ENCODE measurements at places on chromosomes 11 and 22.

- DNase-seq: peak; percentile 65
Observed at GRCh38 chr22:19974268-19974861, 32.7 kb upstream of the TXNRD2 start.

DNA sequence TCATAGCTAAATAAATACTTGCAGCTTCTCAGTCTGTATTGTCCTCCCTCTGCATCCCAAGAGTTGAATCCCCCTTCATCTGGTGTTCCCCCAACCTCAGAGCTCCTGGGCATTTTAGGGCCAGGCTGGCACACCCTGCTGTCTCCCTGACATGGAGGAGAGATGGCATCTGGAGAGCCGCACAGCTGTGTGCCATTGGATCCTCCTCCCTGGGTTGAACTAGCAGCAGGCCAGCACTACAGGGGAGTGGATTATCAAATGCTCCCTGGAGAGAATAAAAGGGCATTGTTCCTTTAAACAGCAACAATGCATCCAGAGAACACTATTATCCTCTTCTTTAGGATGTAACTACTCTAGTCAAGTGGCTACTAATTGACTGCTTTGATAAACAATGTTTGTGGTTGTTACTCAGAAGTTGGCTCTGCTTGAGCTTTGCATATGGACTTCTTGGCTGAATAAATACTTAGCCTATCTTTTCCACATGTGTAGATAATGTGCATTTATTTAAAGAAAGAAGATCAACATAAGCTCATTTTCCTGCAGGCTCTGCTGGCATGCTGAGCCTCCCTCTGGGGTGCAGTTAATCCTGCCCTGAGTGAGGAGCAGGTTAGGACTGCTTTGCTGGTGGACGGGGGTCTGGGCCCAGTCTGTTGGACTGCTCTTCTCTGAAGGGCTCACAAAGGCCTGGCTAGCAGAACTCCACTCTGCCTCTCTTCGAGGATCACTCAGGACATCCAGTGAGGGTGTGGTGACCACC lies 897.2 kb downstream of the TBC1D22A start:
- DNase-seq: no peak

DNA sequence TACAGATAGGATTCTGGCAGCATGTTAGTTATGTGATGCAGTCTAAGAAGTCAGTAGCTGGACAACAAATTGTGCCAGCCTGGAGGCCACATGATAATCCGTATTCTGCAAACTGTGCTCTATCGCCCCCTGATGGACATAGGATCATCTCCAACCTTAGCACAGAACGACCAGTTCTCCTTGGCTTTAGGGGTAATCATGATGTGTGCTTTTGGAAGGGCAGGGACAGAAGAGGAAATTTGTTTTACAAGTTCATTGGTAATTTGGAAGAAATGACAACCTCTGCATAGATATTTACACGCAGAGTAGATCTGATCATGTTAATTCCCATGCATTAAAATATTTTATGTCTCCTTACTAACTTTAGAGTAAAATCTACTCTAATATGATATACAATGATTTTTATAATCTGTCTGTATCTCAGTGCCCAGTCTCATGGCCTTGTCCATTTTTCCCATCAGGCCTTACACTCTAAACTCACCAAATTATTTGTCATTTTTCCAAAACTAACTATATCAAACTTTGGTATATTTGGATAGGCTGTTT lies 12.1 kb downstream of the OR10D3 start:
- DNase-seq: peak; percentile 81

DNA sequence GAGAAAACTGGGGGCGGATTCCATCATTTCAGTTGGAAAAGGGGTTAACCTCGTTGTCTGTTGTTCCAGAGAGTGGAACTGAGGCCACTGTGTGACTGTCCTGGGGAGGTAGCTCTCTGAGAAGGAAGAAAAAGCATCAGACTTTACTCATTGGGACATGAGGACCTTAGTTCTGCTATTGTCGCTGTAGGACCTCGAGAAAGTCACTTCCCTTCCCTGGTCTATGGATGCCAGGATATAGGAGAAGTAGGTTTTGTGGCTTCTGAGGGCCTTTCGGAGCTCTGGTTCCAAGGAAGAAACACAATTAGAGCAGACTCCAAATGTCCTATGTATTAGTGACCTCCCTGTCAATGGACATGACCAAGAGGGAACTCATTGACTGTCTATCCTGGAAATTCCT lies 6.2 kb downstream of the MYO18B start:
- no peak for DNase-seq

DNA sequence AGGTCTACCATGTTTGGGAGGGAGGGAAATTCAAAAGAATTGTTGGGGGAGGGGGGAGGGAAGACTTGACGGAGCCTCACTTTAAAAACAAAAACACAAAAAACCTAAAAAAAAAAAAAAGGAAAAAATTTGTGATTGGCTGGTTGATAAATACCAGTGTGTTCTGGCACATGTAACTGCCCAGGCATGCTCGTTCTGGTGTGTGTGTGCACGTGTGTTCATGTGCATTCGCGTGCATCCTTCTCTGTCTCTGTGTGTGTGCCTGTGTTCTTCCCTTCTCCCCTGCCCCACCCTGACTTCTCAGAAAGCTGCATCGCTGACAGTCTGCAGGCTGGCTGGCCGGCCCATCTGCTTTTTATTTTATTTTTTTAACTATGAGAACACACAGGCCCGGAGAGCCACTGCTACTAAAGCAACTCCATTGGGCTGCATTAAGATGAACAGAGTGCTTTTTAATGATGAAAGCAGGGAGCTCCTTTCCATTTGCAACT lies 22.6 kb upstream of the ADSL start:
- no peak for DNase-seq

DNA sequence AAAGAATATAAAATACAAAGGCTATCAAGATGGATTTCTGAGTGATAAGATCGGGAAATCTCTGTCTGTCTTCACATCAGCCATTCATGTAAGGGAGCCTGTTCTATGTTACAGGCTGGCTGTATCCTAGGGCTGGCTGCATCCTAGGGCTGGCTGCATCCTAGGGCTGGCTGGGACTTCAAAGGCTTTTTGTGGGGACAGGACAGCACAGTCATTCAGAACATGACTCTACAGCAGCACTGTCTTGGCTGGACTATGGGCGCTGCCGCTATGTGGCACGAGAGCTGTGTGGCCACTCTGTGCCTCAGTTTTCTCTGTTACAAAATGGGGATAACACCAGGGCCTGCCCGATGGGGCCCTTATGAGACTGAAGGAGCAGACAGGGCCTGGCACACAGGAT lies 10.2 kb downstream of the ADAMTS8 start:
- no peak for DNase-seq

DNA sequence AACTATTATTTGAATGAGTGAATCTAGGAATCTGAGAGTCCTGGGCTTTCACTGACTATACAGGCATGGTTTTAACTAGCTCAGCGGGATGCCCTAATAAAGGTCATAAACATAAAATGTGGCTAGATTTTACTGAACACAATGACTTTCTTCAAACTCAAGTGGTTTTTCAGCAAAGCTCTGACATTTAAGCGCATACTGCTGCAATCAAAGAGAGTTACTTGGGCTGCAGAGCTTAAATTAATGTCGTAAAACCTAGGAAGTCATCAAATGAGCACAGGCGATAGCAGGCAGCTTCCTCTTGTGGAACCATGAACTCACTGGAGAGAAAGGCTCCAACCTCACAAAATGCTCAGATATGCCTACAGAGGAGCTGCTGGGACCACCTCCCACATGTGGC lies 6.7 kb downstream of the CSNK2A3 start:
- DNase-seq: no peak

DNA sequence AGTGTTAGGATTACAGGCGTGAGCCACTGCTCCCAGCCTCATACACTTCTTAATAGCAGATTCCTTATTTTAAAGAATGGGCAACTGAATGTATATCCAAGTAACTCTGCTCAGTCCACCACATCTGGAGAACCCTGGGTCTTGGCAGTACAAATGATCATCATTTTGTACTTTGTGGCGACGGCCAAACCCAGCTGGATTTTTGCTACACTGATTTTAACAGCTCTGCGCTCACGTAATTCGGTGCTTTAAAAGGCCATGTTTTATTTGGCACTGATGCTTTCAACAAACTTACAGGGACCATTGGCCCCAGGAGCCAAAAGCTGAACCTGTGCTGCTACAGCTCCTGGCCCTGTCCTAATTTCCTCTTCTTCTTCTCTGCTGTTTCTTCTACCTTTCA lies 60.8 kb upstream of the PDE3B start:
- no peak for DNase-seq

DNA sequence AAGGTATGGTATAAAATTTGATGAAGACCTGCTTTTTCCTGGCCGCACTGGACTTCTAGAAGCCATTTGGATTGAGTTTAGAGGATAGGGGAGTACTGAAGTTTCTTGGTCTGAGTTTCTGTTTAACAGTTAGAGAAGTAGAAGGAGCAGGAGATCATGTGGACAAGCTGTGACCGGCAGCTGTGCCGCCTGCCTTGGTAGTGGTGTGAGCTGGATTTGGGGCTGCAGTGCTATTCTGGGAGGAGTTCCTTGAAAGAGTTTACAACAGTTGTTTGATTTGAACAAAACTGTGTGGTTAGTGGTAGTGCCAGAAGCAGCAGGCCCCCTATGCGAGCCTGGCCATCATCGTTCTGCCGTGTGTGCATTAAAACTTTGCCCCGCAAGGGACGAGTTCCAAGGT lies 105.2 kb downstream of the PDHX start:
- no peak for DNase-seq

GRCh38 chr22:42645341-42645937 lies 3.8 kb downstream of the CYB5R3 start:
- DNase-seq: no peak

All from fibroblast of pulmonary artery (primary cell).